ENCODE measurements at places on chromosomes 1 and 21. TPM values are rescaled to one million over a fixed set of nuclear protein-coding genes. Genes with fewer than 3 reads are reported as not detected.

DNA sequence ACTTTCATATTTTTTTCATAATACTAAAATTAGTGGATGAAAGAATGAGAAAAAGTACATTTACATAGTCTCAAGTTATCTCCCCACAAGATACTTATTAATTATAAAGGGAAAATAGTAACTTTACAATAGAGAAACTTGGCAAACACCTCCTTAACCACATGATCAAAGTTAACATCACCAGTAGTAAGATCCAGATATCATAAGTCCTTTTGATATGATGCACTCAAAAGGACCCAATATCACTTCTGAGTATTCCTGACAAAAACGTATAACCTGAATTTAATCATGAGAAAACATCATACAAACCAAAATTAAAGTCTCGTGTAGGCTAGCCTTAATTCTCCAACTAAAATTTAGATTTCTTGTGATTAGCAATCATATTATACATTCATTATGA is 67.4 kb downstream of the LYST start:
- no peak for DNase-seq

GRCh38 chr1:231778009-231778719 is 151.6 kb downstream of the DISC1 start:
- DNase-seq, result peak; percentile 25

DNA sequence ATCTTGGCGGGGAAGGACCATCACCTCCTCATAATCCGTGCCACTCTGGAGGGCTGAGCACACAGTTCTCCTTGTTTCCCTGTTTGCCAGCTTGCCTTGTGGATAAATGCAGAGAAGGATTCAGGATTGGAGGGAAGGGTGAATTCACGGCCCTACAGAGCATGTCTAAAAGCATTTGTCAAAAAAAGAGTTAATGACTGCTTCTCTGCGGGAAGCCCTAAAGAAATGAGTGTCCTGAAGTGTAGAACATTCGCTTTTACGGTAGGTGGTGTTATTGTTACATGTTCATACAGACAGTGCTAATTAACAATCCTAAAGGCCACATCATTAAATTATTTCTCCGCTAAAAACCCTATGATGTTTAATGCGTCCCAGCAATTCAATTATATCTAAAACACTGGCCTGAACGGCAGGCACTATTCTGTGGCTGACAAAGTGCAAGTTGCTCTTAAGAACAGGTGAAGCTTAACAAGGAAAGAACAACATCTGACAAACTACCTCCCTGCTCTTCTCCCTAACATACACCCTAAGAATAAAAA is 112.3 kb upstream of the NFIA start:
- DNase-seq, result no peak

- DNase-seq, result no peak
Observed at GRCh38 chr1:23910144-23910543, 3.0 kb downstream of the CNR2 start.

DNA sequence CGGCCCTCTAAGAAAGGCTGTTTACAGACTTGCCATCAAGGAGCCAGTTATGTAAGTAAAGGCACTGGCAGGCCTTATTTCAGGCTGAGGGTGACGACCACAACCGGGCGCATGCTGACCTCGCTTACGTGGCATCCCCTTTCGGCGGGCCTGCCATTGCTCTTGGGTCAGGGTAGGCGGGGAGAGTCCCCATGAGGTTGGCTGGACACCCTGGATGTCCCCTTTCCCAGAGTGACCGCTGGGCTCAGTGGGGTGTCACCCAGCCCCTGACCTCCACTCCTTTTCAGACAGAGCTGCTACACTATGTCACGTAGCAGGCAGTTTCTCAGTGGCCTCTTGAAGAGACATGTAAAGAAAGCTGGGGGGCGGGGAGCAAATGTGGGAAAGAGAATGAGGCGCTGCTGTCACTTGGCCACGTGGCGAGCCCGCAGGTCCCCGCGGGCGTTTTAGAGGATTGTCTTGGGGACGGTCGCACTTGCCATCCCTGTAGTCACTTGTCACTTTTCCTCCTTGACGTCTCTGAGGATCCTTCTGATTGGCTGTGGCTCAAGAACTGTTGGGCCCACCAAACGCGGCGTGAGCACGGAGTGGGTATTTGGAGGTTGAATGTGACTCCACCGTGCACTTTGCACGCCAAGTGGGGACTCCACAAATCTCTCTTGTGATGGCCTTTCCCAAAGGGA is 42.2 kb downstream of the SLC37A1 start:
- DNase-seq, result no peak

GRCh38 chr1:153926405-153926804 is 3.6 kb upstream of the GATAD2B start:
- DNase-seq, result no peak

DNA sequence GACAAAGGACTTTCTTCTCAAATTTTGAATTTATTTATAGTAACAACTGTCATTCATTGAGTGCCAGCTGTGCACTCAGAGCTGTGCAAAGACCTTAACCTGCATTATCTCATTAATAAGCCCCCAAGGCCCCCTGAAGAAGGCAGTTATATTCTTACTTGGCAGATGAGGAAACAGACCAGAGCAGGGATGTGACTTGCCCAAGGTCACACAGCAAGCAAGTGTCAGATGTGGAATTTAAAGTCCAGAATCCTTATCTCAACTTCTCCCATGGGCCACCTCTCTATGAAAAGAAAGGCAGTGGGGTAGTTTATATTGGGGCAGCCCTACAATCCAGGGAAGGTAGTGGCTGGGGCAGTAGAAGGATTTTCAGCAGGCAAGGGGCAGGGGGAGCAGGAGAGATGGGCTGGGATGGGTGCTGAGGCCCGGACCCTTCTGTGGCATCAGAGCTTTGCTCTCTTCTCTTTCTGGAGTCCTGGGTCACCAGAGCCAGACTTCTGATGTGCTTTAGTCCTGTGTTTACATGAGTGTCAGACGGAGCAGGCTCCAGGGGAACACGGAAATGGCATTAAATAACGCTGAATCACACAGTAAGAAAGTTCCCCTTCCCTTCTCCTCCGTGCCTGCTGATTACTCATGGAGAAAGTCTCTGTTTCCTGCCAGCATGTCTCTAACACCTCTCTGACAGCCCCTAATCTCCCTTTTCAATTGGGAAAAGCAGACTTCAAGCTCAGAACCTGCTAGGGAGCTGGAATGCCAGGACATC is 39.5 kb downstream of the EPHB2 start:
- DNase-seq, result peak; percentile 89

- no peak for DNase-seq
Observed at GRCh38 chr1:231856894-231857293, 230.3 kb downstream of the DISC1 start.

DNA sequence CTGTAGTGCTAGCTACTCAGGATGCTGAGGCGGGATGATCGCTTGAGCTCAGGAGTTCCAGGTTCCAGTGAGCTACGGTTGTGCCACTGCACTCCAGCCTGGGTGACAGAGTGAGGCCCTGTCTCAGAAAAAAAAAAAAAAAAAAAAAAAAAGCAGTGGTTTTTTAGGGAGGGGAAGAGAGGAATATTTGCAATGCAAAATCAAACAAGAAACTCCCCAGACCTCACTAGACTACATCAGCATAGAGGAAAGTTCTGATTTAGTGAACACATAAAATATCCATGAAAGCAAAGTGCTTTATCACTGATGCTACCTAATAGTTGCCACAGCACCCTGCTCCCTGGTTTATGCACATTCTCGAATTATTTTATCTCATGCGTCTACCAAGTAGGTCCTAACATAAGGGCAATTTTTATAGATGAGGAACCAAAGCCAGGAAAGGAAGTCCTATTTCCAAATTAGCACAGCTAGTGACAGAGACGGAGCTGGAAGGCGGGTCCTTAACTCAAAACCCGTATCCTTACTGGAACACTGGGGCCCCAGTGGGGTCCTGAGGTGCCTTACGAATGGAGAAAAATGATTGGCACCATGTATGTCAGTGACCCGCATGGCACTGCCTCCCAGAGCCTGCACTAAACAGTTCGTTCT is 50.7 kb upstream of the GPR157 start:
- no peak for DNase-seq

DNA sequence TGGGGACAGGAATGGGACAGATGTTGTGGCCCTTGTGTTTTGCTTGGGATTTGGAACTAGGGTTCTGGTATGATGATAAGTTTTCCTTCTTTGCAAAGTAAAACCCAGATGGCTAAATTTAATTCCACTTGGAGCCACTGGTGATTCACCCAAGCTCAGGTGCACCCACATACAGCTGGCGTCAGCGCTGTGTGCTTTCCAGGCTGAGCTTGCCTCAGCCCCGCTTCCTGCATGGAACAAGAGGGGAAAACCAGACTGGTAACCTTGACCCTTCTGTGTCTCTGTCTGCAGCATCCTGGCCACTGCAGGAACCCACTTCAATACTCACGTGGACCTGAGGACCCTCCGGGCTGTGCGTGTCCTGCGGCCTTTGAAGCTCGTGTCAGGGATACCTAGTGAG is 94.2 kb downstream of the CACNA1E start:
- DNase-seq, result no peak

GRCh38 chr1:64396817-64397216 is 73.1 kb upstream of the CACHD1 start:
- DNase-seq, result peak; percentile 5

GRCh38 chr21:34154878-34155277 is 81.5 kb downstream of the MRPS6 start:
- no peak for DNase-seq

DNA sequence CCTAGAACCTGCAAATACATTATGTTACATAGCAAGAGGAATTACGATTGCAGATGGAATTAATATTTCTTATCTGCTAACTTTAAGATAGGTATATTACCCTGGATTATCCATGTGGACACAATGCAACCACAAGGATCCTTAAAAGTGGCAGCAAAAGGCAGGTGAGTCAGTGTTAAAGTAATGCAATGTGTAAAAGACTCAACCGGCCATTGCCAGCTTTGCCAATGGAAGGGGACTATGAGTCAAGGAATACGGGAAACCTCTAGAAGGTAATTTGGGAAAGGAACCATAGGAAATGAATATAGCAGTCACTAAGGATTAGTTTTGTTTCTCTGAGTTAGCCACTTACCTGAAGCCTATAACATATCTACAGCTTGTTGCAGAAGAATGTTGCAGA is 692.1 kb upstream of the ZP4 start:
- peak; percentile 19 for DNase-seq

- DNase-seq, result no peak
Observed at GRCh38 chr1:34695580-34695979, 59.3 kb upstream of the GJB5 start.

DNA sequence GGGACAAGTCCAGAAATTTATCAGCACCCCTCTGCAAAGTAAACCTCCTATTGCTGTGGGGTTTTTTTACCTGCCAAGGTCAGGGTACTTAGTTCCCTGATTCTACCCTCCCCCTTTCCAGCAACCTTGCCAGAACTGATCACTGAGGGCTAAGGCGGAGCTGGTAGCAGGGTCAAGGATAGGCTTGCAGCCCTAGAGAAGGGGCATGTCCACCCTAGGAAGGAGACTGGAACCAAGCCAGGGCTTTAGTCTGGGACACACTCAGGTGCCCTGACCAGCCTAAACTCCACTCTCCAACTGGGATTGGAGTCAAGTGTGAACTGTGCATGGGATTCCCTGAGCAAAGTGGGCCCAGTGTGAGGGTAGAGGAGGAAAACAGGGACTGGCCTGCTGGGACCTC is 6.5 kb upstream of the SLC26A9 start:
- DNase-seq, result no peak

DNA sequence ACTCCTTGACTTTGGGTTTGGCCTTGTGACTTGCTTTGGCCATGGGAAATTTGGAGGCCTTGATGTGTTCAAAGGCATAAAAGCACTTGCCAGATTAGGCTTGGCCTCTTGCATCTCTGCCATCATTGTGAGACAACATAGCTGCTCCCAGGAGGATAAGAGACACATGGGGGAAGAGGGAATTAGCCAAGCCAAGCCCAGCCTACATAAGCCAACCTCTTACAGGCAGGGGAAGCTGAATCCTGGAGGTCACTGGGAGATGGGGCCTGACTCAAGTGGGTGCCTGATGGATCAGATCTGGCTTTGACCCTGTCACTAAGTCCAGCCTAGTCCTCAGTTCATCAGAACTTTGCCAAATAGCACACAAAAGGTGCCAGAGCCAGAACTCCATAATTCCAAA is 37.6 kb upstream of the HMGB4 start:
- DNase-seq, result no peak

DNA sequence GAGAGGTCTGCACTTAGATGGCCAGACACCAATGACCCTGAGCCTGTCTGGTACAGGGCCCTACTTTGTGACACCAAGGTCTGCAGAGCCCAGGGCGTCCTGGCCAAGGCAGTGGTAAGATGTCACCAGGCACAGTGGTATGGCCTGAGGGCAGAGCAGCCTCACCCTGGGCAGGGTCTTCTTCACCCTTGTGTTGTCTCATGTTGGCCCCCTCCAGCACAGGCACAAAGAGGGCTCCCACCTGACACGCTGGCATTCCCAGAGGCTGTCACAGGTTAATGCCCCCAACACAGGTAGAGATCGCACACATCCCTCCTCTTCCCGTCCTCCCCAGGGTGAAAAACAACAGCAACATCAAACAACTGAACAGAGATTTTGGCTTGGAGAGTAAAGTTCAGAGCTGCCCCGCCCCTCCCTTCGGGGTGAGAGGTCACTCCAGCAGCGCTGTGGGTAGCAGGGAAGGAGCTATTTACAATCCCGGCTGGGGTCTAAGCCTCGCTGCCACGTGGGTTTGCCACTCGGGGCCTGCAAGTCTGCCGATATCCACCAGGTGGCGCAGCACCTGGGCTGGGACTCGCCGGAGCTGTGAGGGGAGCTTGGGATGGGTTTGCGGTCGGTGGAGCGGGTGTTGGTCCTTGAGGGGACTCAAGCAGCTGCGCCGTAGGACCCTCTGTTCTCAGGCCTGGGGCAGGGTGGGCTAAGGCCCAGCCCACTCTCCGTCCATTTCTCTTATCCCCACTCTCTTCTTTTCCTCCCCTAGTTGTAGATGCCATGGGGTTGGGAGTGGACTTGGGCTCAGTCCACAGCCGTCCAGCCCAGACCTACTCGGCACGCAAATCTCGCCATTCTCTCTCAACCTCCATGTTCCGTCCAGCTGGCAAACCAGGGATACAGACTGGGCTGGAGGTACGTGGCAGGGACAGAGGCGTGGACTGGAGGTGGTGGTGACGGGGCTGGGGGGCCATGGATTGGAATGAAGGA is 12.7 kb downstream of the EFNA3 start:
- peak; percentile 53 for DNase-seq

DNA sequence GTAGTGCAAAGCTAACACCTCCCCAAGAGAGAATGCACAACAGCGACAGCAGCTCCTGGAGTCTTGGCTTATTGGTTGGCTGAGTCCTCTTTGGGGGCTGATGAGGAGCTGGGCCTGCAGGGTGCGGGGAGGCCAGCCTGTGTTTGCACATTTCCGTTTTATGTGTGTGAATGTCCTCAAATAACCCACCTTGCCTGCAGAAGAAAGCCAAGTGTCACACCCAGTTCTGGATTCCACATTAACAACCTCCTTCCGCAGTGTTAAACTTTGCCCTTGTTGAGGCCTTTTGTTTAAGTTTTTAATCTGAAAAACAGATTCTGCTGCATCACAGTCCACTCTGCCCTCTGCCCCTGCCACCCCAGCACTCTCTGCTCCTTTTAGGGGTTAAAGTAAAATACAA is 274.5 kb downstream of the TM2D1 start:
- DNase-seq, result no peak

ENAH gene
- total RNA-seq, result 155 TPM

ADAMTS5 gene
- total RNA-seq, result 0.02 TPM

XCL2 gene
- not detected for total RNA-seq

F5 gene
- total RNA-seq, result not detected

NTMT2 gene
- not detected for total RNA-seq

KIRREL1 gene
- 179 TPM for total RNA-seq

SON gene
- total RNA-seq, result 82.9 TPM

AMIGO1 gene
- not detected for total RNA-seq
